ENCODE measurements at places on chromosomes 6 and 20. TPM values are rescaled to one million over a fixed set of nuclear protein-coding genes. Genes with fewer than 3 reads are reported as not detected.

GRCh38 chr20:63941282-63942081, 14.7 kb downstream of the UCKL1 start:
- H3K27me3 ChIP-seq = no peaks in the 10 kb centered on the region
- no peak overlapping the region for H3K4me3 ChIP-seq
- DNase-seq = peak; percentile 44
- no peaks in the 10 kb centered on the region for H3K4me1 ChIP-seq

- H3K4me1 ChIP-seq = no peaks in the 10 kb centered on the region
- no peak overlapping the region for H3K27ac ChIP-seq
- no peak for DNase-seq
Measured at GRCh38 chr6:37188962-37189510, 19.1 kb downstream of the PIM1 start.

DNA sequence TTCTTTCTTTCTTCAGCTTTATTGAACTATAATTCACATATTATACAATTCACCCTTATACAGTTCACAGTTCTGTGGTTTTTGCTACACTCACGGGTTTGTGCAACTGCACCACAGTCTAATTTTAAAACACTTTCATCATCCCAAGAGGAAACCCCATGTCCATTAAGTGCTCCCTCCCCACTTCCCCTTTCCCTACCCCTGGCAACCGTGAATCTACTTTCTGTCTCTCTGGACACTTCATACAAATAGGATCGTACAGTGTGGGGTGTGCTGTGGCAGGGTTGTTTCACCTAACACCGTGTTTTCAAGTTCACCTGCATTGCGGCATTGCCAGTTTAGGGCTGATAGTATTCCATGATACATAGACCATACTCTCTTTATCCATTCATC, 118.8 kb downstream of the PHACTR3 start:
- no peaks in the 10 kb centered on the region for H3K4me1 ChIP-seq
- DNase-seq = no peak
- no peak overlapping the region for H3K27ac ChIP-seq
- H3K4me3 ChIP-seq = no peak overlapping the region
- H3K27me3 ChIP-seq = no peaks in the 10 kb centered on the region
- no peaks in the 10 kb centered on the region for H3K36me3 ChIP-seq

DNA sequence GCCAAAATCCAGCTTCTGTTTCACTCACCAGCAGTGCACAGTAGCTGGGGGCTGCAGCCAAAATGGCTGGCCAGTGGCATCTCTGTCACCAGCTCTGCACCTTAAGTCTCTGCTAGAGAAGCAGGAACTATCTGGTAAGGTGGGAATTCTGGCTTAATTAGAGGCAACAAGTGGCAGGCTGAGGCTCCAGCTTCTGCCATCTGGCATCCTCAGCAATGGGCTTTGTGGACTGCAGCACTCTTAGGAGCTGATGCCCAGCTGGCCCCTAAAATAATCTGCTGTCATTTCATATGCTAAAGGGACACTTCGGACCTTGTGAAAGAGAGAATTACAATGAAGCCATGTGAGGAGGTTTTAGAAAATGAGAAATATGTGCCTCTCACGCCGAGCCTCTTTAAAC, 4.6 kb upstream of the CLDN20 start:
- no peaks in the 10 kb centered on the region for H3K36me3 ChIP-seq
- no peak for DNase-seq
- H3K27me3 ChIP-seq = no peaks in the 10 kb centered on the region
- H3K27ac ChIP-seq = no peak overlapping the region

GRCh38 chr20:13930281-13930680, 60.1 kb downstream of the SEL1L2 start:
- DNase-seq = no peak
- no peaks in the 10 kb centered on the region for H3K27me3 ChIP-seq
- no peaks in the 10 kb centered on the region for H3K36me3 ChIP-seq
- no peak overlapping the region for H3K27ac ChIP-seq
- no peaks in the 10 kb centered on the region for H3K4me1 ChIP-seq

- no peak for DNase-seq
- H3K27me3 ChIP-seq = no peaks in the 10 kb centered on the region
- H3K27ac ChIP-seq = no peak overlapping the region
- H3K4me3 ChIP-seq = no peak overlapping the region
Measured at GRCh38 chr6:50030350-50030749, 8.6 kb upstream of the DEFB110 start.

- no peak overlapping the region for H3K27ac ChIP-seq
- no peaks in the 10 kb centered on the region for H3K27me3 ChIP-seq
- no peaks in the 10 kb centered on the region for H3K4me1 ChIP-seq
- DNase-seq = no peak
- H3K36me3 ChIP-seq = no peaks in the 10 kb centered on the region
Measured at GRCh38 chr20:32514760-32515159, 70.4 kb downstream of the NOL4L start.

- no peaks in the 10 kb centered on the region for H3K27me3 ChIP-seq
- no peaks in the 10 kb centered on the region for H3K36me3 ChIP-seq
- no peak for DNase-seq
- H3K4me3 ChIP-seq = no peak overlapping the region
- H3K4me1 ChIP-seq = no peaks in the 10 kb centered on the region
Measured at GRCh38 chr6:120355822-120356221, 978.5 kb downstream of the TBC1D32 start.

DNA sequence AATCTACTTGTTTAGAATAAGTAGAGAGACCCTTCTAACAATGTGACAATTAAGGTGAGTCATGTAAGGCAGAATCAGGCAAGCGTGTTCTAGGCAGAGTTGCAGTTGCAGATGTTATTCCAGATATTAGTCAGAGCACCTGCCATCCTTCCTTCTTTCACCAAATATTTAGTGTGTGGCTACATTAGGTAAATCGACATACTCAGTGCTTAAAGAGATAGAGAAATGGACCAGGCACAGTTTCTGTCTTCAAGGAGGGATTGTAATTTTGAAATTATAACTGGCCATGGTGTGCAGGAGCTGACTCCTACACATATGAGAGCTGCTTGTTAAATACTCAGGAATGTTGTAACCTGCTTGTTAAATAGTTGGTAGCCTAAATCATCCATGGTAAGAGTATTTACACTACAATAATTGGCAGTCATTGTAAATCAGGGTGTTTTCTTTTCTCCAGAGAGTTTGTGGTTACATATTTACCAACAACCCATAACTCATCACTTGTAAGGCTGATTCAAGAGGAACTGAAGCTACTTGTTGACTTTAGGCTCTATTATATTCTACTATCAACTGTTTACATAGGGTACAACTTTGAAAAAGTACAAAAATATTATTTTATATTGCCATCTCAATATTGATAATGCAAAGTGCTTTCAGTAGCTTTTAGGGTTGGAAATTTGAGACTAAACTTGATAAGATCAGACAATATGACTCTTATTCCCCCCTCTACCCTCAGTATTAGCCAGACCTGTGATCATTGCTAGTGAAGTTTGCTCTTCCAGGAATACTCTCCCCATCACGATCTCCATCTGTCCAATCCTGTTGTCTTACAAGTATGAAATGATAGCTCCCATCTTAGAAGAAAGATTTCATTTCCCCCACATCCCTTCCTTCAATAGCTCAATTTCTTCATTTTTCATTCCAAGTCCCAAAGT, 607.1 kb downstream of the COL12A1 start:
- no peaks in the 10 kb centered on the region for H3K36me3 ChIP-seq
- no peaks in the 10 kb centered on the region for H3K4me1 ChIP-seq
- no peak overlapping the region for H3K27ac ChIP-seq
- no peak for DNase-seq

GRCh38 chr6:148629181-148629580, 117.6 kb upstream of the UST start:
- no peaks in the 10 kb centered on the region for H3K4me1 ChIP-seq
- DNase-seq = peak; percentile 48
- H3K4me3 ChIP-seq = no peak overlapping the region

DNA sequence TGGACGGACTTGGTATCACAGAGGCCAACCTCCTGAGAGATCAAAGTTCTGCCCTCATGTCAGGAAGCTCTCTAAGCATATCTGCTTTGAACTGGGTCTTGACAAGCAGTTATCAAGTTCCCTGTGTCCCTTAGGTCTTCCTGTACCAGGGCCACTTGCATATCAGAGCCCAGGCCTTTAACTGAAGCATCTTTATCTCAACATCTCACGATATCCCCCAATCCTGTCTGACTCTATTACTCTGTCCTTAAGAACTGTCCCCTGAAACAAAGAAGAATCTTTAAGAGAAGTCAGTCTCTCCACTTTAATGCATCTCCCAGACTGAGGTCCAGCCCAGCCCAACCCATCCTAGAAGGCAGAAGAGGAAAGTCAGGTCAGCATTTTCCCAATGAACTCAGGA, 8.2 kb downstream of the MAS1L start:
- no peak for DNase-seq
- H3K36me3 ChIP-seq = no peaks in the 10 kb centered on the region
- H3K27me3 ChIP-seq = no peaks in the 10 kb centered on the region
- H3K27ac ChIP-seq = no peak overlapping the region
- H3K4me1 ChIP-seq = no peaks in the 10 kb centered on the region
- H3K4me3 ChIP-seq = no peak overlapping the region

DNA sequence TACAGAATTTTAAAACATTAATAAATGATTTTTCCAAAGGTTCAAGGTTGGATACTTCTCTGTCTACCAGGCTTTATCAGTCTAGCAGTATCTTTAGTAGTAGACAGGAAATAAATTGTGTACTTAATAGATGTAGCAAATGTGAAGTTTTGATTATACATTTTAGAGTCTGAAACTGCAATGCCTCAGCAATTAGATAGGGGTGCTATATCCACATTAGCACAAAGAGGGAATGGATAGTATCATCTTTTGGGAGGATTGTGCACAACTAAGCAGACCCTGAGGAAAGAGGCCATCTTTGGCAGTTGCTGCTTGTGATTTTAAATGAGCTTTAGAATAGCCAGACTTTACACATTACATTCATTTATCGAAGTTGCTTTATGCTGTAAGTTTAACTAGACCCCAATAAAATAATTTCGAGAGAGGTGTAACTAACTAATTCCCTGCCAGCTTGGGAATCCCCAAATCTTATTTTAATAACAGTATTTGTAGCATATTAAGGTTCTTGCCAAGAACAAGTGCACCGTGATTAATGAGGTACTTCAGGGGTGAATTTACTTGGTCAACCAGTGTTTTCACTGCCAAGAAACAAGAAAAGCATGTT, 2.8 kb downstream of the KCNQ5 start:
- peaks cover 18% of the 10 kb centered on the region for H3K27me3 ChIP-seq
- H3K4me1 ChIP-seq = peaks cover 17% of the 10 kb centered on the region
- H3K36me3 ChIP-seq = no peaks in the 10 kb centered on the region
- no peak for DNase-seq

DNA sequence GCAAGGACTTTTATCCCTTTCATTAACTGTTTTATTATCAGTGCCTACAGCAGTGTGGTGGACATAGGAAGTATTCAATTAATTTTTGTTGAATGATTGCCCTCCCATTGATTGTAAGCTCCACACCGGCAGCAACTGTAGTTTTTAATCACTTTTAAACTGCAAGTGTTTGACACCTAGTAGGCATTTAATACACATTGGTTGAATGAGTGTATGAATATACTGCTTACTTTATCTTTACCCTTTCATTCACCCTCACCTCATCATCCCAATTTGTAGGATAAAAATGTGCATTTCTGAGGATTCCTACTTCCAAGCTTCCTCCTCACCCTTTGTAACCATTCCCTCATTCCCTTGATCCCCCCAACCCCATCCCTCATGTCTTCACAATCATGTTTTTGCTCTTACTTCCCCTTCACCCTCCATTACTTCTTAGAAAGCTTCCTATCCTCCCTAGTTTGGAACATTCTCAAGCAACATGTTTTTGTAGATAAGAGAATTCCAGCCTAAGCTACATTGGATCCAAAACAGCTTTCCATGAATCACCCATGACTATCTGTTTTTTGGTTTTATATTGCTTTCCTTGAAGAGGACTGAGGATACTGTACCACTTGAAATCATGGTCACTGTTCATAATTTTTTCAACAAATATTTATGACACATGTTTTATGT, 955 bp upstream of the SLC26A8 start:
- H3K27ac ChIP-seq = peak overlapping the region; percentile 86
- H3K4me3 ChIP-seq = no peak overlapping the region
- no peaks in the 10 kb centered on the region for H3K36me3 ChIP-seq

DNA sequence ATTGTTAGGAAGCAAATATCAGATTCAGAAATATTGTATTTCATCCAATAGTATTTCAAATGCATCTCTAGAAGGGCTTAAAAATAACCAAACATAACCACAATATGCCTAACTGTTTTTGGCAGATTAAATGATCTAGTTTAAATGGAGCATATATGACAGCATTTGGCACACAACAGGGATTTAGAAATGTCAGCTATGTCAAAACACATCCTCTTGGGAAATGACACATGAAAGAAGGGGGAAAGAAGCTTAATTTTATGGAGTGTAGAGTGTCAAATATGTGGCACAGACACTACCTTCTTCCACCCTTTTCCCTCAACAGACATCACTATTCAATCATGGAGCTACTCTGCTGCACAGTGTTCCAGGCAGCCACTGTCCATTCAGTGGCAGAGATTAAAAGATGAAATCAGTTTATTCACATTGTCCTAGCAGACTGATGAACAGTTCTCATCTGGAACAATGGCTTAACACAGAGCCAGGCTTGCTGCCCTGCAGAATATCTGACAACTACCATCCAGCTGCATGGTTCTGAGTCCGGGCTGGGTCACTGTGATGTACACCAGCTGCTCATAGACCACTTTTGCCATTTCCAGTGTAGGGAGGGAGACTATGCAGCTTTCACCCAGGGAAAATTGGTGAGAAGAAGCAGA, 349.8 kb downstream of the DHX35 start:
- no peak overlapping the region for H3K27ac ChIP-seq
- H3K4me3 ChIP-seq = no peak overlapping the region
- no peaks in the 10 kb centered on the region for H3K4me1 ChIP-seq

GRCh38 chr20:32343439-32343838, 14.7 kb upstream of the ASXL1 start:
- H3K4me1 ChIP-seq = no peaks in the 10 kb centered on the region
- no peaks in the 10 kb centered on the region for H3K36me3 ChIP-seq
- no peak overlapping the region for H3K27ac ChIP-seq
- no peak overlapping the region for H3K4me3 ChIP-seq

- DNase-seq = no peak
- H3K27me3 ChIP-seq = no peaks in the 10 kb centered on the region
- H3K4me1 ChIP-seq = no peaks in the 10 kb centered on the region
- H3K36me3 ChIP-seq = no peaks in the 10 kb centered on the region
- peak overlapping the region; percentile 86 for H3K4me3 ChIP-seq
Measured at GRCh38 chr6:87699576-87699975, 2.5 kb downstream of the AKIRIN2 start.

The GTF3C6 gene
- 43.4 TPM for total RNA-seq

The B3GAT2 gene
- 0.18 TPM for total RNA-seq

The GSTA2 gene
- total RNA-seq = not detected

The FOXF2 gene
- not detected for total RNA-seq

The GPSM3 gene
- 9.7 TPM for total RNA-seq

The MAS1 gene
- total RNA-seq = under 0.01 TPM

The IYD gene
- not detected for total RNA-seq

The HTR1B gene
- 1.1 TPM for total RNA-seq

The CDH26 gene
- total RNA-seq = 2.1 TPM

The CRISP3 gene
- not detected for total RNA-seq

Data from uterus (tissue), 4 donors.